ENCODE measurements at places on chromosomes 1 and 21.
A peak's percentile ranks its signal among the peaks of the same experiment; 100 is the strongest.

- no peak for DNase-seq
Observed at GRCh38 chr1:168628807-168629206, 52.4 kb downstream of the XCL1 start.

- no peak for DNase-seq
Observed at GRCh38 chr1:180542838-180543145, 16.0 kb upstream of the OVAAL start.

- DNase-seq = no peak
Observed at GRCh38 chr1:20187103-20187812, 940 bp upstream of the PLA2G2C start.

DNA sequence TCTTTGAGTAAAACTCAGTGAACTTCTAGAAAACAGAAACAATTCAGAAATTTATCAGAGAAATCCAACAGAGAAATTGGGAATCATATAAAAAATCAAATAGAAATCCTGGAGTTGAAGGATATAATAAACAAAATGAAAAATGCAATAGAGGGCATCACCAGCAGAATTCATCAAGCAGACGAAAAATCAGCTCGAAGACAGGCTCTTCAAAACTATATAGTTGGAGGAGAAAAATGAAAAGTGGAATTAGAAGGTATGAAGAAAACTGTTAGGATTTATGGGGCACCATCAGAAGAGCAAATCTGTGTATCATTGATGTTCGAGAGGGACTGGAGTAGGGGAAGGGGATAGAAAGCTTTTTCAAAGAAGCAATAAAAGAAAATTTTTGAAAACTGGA, 121.5 kb upstream of the GPR52 start:
- no peak for DNase-seq

- DNase-seq = peak; percentile 49
Observed at GRCh38 chr1:56496821-56497772, 82.3 kb downstream of the PLPP3 start.

DNA sequence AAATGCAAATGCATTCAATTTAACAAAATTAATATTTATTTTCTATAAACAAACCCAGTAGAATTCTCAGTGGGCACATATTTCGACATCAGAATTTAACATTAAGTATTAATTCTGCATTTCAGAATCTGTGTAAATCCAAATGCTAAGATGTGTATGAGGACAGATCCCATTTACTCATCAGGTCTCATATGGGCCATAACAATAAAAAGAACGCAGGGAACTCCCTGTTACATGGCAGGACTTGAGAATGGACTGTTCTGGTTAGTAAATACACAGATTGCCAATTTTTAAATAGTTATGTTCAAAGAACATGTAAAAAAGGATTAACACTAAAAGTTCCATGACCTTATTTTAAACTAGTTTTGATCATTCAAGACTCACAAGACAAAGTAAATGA, 104.0 kb downstream of the SLC30A10 start:
- no peak for DNase-seq

DNA sequence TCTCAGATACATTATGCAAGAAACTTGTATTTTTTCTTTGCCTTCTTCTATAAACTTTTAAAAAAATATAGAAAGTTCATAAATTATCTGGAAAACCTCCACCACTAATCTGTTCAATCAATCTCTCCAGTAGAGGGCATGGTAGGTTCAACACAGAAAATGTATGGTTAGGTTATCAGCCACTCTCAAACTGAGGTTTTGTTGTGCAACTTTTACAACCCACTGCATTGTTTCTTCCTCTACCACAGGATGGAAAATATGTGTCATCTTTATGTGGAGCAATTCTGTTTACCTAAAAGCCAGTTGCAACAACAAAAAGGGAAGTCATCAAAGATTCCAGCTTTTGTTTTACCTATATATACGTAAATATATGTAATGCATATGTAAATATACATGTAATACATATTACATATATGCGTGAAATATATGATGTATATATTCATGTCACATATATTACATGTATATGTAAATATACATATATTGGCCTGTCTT, 3.0 kb upstream of the RGS2 start:
- DNase-seq = peak; percentile 97

GRCh38 chr1:58898739-58899586, 115.1 kb upstream of the JUN start:
- DNase-seq = peak; percentile 59

- DNase-seq = no peak
Observed at GRCh38 chr1:184285401-184286087, 101.3 kb upstream of the C1orf21 start.

GRCh38 chr1:153977250-153978240, at the start of gene JTB:
JTB (minus strand) TSS chr1:153977674; CDS start chr1:153977252, 422 bp downstream.
- peak; percentile 87 for DNase-seq

GRCh38 chr1:2318314-2319278, 72.8 kb downstream of the MORN1 start:
- DNase-seq = no peak

GRCh38 chr1:78492386-78492950, 1.7 kb downstream of the PTGFR start:
- DNase-seq = no peak

- no peak for DNase-seq
Observed at GRCh38 chr1:155068599-155068998, 5.1 kb downstream of the EFNA4 start.

- DNase-seq = no peak
Observed at GRCh38 chr21:41367945-41368734, 6.3 kb downstream of the MX2 start.

DNA sequence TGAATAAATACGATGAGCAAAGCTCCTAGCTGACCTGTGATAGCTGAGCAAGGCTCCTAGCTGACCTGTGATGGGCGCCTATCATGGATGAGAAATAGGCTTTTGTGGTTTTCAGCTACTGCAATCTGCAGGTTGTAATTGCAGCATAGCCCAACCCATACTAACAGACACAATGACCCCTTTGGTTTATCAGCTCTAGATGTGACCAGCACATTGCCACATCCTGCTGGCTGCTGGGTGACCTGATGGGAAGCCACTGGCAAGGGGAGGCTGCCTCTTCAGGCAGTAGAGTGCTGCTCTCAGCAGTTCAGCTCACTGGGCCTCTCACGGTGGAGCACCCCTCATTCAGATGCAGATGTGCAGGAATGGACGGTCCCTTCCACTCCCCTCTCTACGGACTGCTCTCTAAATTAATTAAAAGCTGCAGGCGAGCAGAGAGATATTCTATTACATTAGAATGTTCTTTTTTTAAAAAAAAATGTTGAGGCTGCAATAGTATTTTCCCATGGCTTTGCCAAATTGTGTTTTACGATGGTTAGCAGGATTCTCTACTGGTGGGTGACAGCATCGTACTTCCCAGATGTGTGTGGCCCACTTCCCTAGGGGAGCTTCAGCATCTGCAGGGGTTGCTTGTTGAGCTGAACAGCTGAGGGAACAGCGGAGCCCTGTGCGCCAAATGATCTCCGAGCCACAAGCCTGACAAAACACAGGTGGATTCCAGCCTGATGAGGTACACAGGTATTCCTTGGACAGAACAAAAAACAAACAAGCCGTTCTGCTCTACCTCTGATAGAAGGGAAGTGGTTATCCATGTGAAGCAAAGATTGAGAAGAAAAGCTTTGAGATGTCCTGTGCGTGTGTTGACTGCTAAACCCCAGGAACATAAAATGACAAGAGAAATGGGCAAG, 65.0 kb downstream of the SYT6 start:
- DNase-seq = no peak

- no peak for DNase-seq
Observed at GRCh38 chr1:76820028-76820427, 47.3 kb upstream of the ST6GALNAC5 start.

- DNase-seq = no peak
Observed at GRCh38 chr1:74534241-74534640, 21.8 kb upstream of the LRRC53 start.

DNA sequence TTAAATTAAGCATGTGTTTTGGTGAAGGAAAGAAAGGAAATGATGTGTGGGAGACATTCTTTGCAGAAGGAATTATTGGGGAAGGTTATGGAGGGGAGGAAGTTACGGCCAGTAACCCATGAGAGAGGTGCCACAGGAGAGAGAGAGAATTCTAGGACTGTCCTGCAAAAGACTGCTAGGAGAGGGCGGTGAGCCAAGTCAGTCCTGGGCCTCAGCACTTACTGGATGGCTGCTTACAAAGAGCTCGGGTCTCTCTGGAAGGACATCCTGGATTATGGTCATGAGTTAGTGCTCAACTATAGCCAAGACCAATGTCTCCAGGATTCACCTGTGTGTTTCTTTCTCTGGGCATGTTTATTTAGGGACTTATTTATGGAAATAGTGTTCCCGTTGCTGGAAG, 74.4 kb upstream of the HSD17B7 start:
- DNase-seq = no peak

DNA sequence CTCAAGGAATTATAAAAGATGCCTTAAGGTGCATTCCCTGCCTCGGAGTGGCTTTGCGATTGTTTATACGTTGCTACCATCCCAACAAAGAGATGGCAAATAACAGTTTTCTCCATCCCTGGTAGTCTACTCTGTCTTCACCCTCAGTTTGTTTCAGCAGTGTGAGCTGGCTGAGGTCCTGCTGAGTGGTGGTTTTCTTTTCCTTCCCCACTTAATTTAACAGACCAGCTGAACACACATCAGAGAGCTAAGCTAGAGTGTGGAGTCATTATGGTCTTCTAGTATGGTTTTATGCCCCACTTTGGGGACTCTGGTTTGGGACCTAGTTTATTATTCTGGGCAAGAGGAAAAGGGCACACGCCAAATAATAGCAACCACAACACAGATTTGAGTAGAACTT, 2.2 kb downstream of the PIGV start:
- DNase-seq = no peak

GRCh38 chr1:26580116-26580515, 50.6 kb downstream of the RPS6KA1 start:
- DNase-seq = no peak

- no peak for DNase-seq
Observed at GRCh38 chr1:225903623-225904022, 14.7 kb upstream of the LEFTY1 start.

DNA sequence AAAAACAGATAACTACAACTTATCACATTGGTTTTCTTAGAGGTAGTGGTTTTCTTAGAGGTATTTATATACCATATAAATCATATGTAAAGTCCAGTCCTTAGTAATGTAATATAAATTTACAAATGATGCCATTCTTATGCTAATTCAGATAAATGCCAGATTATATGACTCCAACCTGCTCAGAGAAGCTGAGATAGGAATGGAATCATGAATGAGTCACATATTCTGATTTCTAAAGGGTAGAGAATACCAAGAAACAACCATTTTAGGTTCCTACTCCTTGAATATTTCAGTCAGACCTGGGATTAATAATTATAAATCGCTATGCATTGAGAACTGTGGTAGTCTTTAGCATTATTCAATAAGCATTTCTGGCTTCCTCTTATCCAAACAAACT, 760.1 kb upstream of the NEGR1 start:
- DNase-seq = no peak
